Panc1 (cell line): ENCODE measurements at places on chromosomes 13 and 19.

GRCh38 chr13:73913751-73914518 is 220.3 kb downstream of the KLF12 start:
- H3K27ac ChIP-seq = no peak overlapping the region
- DNase-seq = no peak
- H3K4me3 ChIP-seq = no peak overlapping the region
- H3K36me3 ChIP-seq = no peaks in the 10 kb centered on the region
- no peaks in the 10 kb centered on the region for H3K27me3 ChIP-seq

GRCh38 chr19:3807131-3807480 is 20.9 kb upstream of the MATK start:
- no peak for DNase-seq
- H3K27me3 ChIP-seq = no peaks in the 10 kb centered on the region
- H3K36me3 ChIP-seq = no peaks in the 10 kb centered on the region
- H3K4me1 ChIP-seq = no peaks in the 10 kb centered on the region
- H3K4me3 ChIP-seq = no peak overlapping the region

DNA sequence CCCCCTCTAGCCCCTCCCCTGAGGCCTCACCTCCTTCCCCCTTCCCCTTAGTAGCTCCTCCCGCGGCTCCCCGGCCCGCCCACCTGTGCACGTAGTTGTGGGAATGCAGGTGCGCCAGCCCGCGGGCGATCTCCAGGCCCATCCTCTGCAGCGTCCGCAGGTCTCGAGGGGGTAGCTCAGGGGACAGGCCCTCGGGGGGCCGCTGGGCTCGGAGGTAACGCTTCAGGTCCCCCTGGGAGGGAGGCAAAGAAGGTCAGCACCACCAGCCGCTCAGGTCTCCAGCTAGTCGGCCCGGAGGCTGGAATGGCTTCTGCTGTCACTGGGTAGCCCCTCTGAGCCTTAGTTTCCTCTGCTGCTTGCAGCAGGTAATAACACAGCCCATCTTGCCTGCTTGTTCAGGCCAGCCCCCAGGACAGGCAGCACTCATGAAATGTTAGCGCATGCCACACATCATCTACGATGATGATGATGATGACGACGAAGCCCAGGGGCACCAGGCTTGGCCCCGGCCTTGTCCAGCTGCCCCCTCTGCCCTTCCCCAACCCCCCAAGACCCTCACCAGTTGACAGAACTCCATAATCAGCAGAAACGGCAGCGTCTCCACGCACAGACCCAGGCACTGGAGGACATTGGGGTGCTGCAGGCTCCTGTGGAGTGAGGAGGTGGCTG is 9.2 kb downstream of the LMTK3 start:
- DNase-seq = no peak
- no peaks in the 10 kb centered on the region for H3K4me1 ChIP-seq
- peaks cover 3% of the 10 kb centered on the region; the same call in 1 of the 2 replicates for H3K36me3 ChIP-seq
- no peaks in the 10 kb centered on the region for H3K27me3 ChIP-seq

DNA sequence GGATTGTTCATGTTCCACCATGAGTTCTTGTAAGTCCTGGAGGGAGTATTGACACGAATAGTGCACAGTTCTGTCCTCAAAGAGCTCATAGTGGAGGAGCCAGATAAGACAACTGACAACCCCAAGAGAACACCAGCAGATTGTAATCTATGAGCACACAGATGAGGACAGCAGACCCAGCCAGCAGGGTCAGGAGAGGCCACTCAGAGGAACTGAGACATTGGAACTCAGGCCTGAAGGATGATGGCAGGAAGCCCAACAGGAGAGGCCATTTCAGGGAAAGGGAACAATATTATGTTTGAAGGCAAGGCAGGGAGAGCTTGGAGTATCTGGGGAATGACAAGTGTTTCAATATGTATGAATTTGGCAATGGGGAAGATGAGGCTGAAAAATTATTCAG is 63.7 kb upstream of the IPO5 start:
- no peaks in the 10 kb centered on the region for H3K4me1 ChIP-seq
- H3K4me3 ChIP-seq = no peak overlapping the region
- no peak for DNase-seq
- no peaks in the 10 kb centered on the region for H3K27me3 ChIP-seq
- H3K27ac ChIP-seq = no peak overlapping the region

GRCh38 chr13:30857018-30857417 is 49.1 kb upstream of the MEDAG start:
- H3K4me3 ChIP-seq = no peak overlapping the region
- DNase-seq = no peak
- no peaks in the 10 kb centered on the region for H3K36me3 ChIP-seq

- peak overlapping the region; percentile 83 for H3K27ac ChIP-seq
- H3K4me3 ChIP-seq = peak overlapping the region; percentile 89
- no peak for DNase-seq
- H3K36me3 ChIP-seq = peaks cover 5% of the 10 kb centered on the region; the same call in 1 of the 2 replicates
- H3K4me1 ChIP-seq = peaks cover 24% of the 10 kb centered on the region
- no peaks in the 10 kb centered on the region for H3K27me3 ChIP-seq
Measured at GRCh38 chr19:14530005-14530348, 583 bp downstream of the TECR start.
